ENCODE measurements at places on chromosomes 6 and 20.

GRCh38 chr20:23152902-23153301 is 66.8 kb upstream of the CD93 start:
- no peak for DNase-seq

DNA sequence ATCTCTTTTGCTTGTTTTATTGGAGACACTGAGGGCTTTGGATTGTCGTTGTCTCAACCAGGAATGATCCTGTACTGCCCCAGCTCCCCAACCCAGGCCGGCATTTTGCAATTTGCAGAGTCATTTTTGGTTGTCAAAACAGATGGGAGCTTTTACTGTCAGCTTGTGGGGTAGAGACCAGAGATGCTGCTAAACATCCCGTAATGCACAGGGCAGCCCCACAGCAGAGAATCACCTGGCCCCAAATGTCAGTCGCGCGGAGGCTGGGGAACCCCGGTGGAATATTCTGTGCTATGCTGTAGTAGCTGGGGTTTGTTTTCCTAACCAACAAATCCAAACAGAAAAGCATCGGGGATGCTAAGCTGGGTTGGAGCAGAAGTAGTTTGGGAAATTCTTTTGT is 99.7 kb downstream of the TSHZ2 start:
- no peak for DNase-seq

- no peak for DNase-seq
Observed at GRCh38 chr20:5807431-5807830, 57.2 kb downstream of the SHLD1 start.

- no peak for DNase-seq
Observed at GRCh38 chr20:53822534-53822933, 228.9 kb upstream of the ZNF217 start.

- DNase-seq, result no peak
Observed at GRCh38 chr6:166618251-166618650, 8.8 kb downstream of the RPS6KA2 start.

DNA sequence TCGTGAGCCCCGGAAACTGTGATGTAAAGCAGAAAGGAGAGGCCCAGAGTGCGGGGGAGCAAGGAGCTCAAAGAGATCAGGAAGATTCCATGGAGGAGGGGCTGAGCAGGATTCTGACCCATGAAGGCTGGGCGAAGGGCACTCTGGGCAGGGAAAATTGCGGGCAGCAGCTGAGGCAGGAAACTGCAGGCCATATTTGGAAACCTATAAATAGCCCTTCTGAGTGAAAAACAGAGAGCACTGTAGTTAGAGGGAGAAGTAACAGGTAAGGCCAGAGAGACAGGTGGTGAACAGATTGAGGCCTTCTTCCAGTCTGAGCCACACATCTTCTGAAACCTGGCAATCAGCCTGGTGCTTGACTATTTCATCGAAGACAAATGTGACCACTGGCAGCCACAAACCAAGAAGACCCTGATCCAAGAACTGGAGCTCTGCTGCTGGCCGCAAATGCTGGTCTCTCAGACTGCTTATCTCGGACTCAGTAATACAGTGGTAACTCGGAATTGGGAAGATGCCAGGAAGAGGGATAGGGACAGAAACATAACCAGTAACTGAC is 14.1 kb upstream of the BEND3 start:
- DNase-seq, result no peak

GRCh38 chr6:43250992-43251373 is 7.7 kb downstream of the TTBK1 start:
- peak; percentile 68 for DNase-seq

DNA sequence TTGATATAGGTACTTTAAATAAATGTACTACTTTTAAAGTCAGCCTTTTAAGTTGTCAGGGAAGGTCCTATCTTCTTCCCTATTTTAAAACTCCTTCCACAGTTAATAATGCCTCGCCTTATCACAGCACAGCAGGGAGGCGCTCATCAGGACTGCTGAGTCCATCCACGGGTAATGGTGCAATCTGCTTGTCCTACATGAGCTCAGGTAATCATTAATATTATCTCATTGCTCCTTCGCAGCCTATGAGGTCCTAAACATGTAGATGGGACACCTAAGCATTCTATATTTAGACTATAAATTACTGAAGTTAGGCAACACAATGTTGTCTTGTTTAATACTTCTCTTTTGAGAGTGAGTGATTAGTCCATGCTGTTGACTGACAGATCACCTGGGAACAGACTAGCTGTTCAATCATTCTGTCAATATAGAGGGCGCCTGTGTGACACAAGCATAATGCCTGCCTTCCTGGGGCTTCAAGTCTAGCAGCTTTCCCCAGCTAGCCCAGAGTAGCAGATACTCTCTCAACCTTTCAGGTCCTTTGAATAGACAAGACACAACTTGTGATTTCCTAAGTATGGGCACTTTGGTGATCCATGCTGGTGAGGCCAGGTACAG is 91.0 kb downstream of the FYN start:
- no peak for DNase-seq

- no peak for DNase-seq
Observed at GRCh38 chr6:158559338-158559894, 475 bp upstream of the TMEM181 start.

- DNase-seq, result no peak
Observed at GRCh38 chr6:128389820-128390534, 130.4 kb downstream of the PTPRK start.

DNA sequence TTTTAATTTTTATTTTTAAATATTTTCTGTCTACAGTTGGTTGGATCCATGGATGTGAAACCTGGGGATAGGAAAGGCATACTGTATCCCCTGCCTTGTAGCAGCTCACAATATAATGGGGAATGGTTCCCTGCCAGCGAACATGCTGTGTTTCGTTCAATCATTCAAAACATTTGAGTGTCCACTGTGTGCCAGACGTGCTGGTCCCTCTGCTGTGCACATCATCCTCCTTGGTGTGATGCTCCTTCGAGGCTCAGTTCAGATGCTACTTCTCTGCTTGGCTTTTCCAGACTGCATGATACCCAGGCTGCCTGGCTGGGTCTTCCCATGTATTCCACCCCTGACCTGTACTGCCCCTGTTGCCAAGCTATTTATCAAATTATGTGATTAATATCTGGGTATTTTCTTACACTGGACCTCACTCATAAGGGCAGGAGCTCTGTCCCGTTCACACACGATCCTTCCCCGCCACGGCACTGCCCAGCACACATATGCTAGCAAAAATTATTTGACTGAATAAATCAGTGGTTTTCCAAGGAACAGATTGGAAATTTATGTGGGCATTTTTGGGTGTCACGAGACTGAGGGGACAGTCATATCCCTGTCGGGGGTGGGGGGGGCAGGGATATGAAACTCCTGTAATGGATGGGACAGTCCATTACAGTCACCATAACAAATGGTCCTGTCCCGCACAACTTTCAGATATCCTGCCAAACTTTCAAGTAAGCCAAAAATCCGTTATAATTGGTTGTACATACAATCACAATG is 4.9 kb downstream of the SDCBP2 start:
- DNase-seq, result no peak

DNA sequence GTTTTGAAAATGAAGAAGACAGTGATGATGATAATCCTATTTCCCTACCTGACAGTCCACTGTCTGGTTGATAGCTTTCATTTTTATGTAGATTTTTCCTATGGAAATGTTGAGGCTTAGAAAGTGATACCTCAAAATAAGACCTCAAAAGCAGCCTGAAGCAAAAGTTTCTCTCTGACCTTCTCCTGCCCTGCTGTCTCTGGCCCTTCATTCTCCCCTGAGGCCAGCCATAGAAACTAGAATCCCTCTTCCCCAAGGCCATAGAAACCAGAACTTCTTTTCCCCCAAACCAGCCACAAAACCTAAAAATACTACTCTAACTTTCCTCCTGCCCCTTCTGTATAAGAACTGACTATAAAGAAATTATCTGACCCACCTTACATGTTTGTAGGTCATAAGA is 52.6 kb upstream of the GCM1 start:
- no peak for DNase-seq

- no peak for DNase-seq
Observed at GRCh38 chr6:131744432-131745287, 33.8 kb upstream of the CTAGE9 start.

GRCh38 chr20:13788167-13788834 is 3.5 kb downstream of the NDUFAF5 start:
- DNase-seq, result no peak

- no peak for DNase-seq
Observed at GRCh38 chr6:38676236-38676973, 26.5 kb downstream of the GLO1 start.

DNA sequence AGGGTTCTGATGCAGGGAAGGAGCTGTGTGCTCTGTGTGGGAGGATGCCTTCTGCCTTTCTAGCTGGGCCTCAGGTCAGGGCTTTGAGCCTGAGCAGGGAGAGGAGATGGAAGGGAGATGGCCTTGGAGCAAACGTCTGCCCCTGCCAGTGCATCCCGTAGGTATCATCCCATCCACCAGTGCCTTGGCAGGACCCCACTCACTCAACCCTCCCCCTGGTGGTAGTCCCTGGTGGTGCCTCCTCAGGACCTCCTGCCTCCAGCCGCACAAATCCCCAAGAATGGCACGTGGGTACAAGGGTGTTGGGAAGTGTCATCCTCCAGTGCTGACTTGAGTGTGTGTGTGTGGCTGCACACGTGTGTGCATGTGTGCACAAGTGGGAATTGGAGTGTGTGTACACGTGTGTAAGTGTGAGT is 23.1 kb upstream of the MICB start:
- no peak for DNase-seq

DNA sequence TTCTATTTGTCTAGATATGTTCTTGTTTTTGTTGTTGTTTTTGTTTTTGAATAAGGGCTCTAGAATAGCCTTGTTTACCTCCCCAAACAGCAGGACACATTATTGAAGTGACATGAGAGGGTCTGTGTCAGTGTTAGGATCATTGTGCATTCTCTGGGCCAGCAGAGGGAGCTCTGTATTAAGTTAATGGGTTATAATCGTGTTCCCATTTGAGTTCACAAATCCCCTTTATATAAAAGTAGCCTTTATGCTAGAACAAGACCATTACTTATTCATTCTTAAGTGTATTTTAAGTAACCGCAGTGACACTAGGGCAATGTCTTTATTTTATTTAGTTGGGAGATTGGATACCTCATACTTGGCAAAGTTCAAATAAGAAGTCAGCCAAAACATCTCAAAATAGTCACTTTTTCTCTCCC is 44.8 kb downstream of the STK4 start:
- no peak for DNase-seq

DNA sequence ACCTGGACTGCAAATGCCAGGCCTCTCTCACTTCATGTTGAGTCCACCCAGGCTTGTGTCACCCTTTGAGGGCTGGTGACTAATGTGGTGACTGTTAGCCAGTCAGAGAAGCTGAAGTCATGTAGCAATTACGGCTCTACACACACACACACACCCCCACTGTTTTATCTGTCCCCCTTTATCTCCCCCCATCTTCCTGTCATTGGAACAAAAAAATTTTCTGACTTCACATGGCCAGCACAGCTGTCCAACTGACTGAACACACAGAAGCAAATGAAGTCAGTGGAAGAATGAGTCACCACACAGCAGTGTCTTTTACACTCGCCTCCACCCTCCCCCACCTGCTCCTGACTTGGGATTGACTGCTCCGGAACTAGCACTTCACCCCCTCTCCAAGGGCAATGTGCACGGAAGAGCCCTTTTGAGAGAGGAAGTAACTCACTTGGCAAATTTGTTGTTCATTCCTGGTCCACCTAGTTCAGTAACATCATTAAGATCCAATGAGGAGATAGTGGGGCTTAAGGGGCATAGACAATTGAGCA is 198.0 kb downstream of the RNF144B start:
- DNase-seq, result no peak

- no peak for DNase-seq
Observed at GRCh38 chr6:35036059-35036827, 104.9 kb downstream of the TCP11 start.

DNA sequence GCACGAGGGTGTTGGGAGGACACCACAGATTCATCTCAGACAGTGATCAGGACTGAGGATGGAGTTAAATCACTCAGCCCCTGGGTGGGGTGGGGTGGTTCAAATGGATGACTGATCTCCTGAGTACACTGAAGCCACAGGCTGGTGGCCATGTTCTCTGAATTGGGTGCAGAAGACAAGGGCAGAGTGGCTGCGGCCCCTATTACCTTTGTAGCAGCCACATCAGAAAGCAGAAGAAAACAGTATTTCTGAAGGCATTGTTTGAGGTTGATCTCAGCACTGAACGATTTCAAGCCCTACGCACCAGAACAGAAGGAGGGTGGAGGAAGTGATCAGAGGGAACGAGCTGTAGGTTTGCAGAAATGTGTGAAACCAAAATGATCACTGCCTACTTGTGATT is 71.6 kb downstream of the SH3BGRL2 start:
- DNase-seq, result no peak

GRCh38 chr6:89273816-89274215 is 41.3 kb downstream of the GABRR2 start:
- DNase-seq, result no peak

Measured in chondrocyte (in vitro differentiated cells).